Smooth muscle cell of the pulmonary artery (primary cell): ENCODE measurements at places on chromosomes 12 and 14. TPM values are rescaled to one million over a fixed set of nuclear protein-coding genes. Genes with fewer than 3 reads are reported as not detected.

KCNC2 gene
- not detected in 2 replicates for total RNA-seq

TMEM132D gene
- not detected in 2 replicates for total RNA-seq

TAS2R14 gene
- total RNA-seq, result 2.6 and 4.3 TPM in 2 replicates

PRKD1 gene
- 15.4 and 40.5 TPM in 2 replicates for total RNA-seq

AKAP3 gene
- 1.7 TPM in 2 replicates for total RNA-seq

OSGEP gene
- total RNA-seq, result 20.0 and 20.4 TPM in 2 replicates

RAP1B gene
- total RNA-seq, result 168 and 263 TPM in 2 replicates

PLA2G1B gene
- total RNA-seq, result not detected in 2 replicates

SYNDIG1L gene
- total RNA-seq, result under 0.01 TPM in 1 of 2 replicates, not detected in the other

ENDOU gene
- total RNA-seq, result 0.40 and 0.52 TPM in 2 replicates

ARMH4 gene
- 9.1 and 9.6 TPM in 2 replicates for total RNA-seq

IPO8 gene
- 40.1 and 56.6 TPM in 2 replicates for total RNA-seq

PLEKHH1 gene
- 0.20 and 0.36 TPM in 2 replicates for total RNA-seq

CLEC1B gene
- not detected in 2 replicates for total RNA-seq

CATSPERB gene
- not detected in 2 replicates for total RNA-seq

RNF212B gene
- not detected in 2 replicates for total RNA-seq

OTUB2 gene
- total RNA-seq, result 1.8 and 1.9 TPM in 2 replicates

PPP1R3E gene
- 3.9 and 5.0 TPM in 2 replicates for total RNA-seq

CLEC4D gene
- not detected in 2 replicates for total RNA-seq

SLC6A12 gene
- not detected in 2 replicates for total RNA-seq

INF2 gene
- total RNA-seq, result 82.4 and 103 TPM in 2 replicates

YEATS4 gene
- 8.2 and 9.8 TPM in 2 replicates for total RNA-seq

ZDHHC22 gene
- not detected in 2 replicates for total RNA-seq

PIWIL1 gene
- not detected in 2 replicates for total RNA-seq

GPR84 gene
- total RNA-seq, result 0.07 and 0.13 TPM in 2 replicates

KRT6A gene
- 2.7 and 11.9 TPM in 2 replicates for total RNA-seq

LIN7A gene
- total RNA-seq, result 4.1 and 26.8 TPM in 2 replicates

PMCH gene
- 0.30 and 0.39 TPM in 2 replicates for total RNA-seq

FOXM1 gene
- total RNA-seq, result 3.5 and 4.5 TPM in 2 replicates

GLRX5 gene
- total RNA-seq, result 25.8 and 27.7 TPM in 2 replicates

ANO4 gene
- 0.26 and 1.2 TPM in 2 replicates for total RNA-seq

PELI2 gene
- 7.6 and 12.8 TPM in 2 replicates for total RNA-seq

NRXN3 gene
- total RNA-seq, result 1.4 and 2.9 TPM in 2 replicates

P2RX2 gene
- total RNA-seq, result not detected in 2 replicates

CCDC177 gene
- not detected in 2 replicates for total RNA-seq

RNASE7 gene
- total RNA-seq, result not detected in 2 replicates

SRGAP1 gene
- 17.6 and 18.4 TPM in 2 replicates for total RNA-seq

ESPL1 gene
- 2.3 and 2.6 TPM in 2 replicates for total RNA-seq

IQSEC3 gene
- 0.07 and 0.17 TPM in 2 replicates for total RNA-seq

ANKS1B gene
- total RNA-seq, result 1.9 and 6.1 TPM in 2 replicates

ARHGDIB gene
- total RNA-seq, result 11.4 and 14.0 TPM in 2 replicates

CCDC38 gene
- not detected in 2 replicates for total RNA-seq

TTC7B gene
- total RNA-seq, result 33.4 and 54.6 TPM in 2 replicates

GTF2H3 gene
- 29.8 and 35.6 TPM in 2 replicates for total RNA-seq
